ENCODE measurements at places on chromosomes 11 and 22. TPM values are rescaled to one million over a fixed set of nuclear protein-coding genes. Genes with fewer than 3 reads are reported as not detected.
A peak's percentile ranks its signal among the peaks of the same experiment; 100 is the strongest.

The PRPF19 gene
- total RNA-seq, result 97.3 TPM

The SNAP29 gene
- 14.9 TPM for total RNA-seq

The SHANK3 gene
- total RNA-seq, result 0.58 TPM

The CARNS1 gene
- 0.40 TPM for total RNA-seq

The PKDREJ gene
- not detected for total RNA-seq

The HSD17B12 gene
- total RNA-seq, result 48.6 TPM

The TMPRSS4 gene
- total RNA-seq, result not detected

The FGF19 gene
- total RNA-seq, result 0.11 TPM

The MRGPRX3 gene
- total RNA-seq, result not detected

The DDIAS gene
- 30.1 TPM for total RNA-seq

GRCh38 chr22:50581031-50581949 lies 1.4 kb downstream of the CHKB start:
- DNase-seq, result no peak

DNA sequence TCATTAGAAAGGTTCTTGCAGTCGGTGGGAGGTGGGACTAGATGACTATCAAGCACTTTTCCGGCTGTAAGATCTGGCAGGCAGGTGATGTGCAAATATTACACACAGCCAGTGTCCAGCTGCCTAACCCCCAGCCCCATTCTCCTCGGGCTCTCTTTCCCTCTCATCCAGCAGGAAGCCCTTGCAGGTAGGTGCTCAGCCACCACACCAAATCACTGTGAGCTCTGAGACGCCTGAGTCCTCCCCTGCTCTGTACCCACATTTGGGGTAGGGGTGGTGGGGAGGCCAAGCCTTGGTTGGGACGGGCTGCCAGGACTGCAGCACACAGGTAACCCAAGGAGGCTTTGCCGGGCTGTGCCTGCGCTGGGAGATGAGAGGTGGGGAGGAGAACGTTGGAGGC lies 601 bp downstream of the ART5 start:
- no peak for DNase-seq

DNA sequence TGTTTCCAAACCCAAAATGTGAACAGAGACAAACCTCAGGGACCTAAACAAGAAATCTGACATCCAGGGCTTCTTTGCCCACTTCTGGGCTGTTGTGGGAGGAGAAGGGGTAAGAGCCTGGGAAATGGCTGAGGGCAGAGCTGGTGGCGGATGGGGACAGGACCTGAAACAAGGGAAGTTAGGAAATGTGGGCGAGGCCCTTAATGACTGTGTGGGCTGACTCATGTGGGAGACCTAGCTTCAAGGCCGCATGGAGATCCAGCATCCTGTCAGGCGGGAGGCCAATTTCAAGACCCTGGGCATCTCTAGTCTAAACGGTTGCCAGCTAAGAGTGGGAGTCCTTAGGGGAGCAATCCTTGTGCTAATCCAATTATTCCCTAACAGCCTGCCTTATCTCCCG lies 2.1 kb upstream of the OAF start:
- DNase-seq, result peak; percentile 36

DNA sequence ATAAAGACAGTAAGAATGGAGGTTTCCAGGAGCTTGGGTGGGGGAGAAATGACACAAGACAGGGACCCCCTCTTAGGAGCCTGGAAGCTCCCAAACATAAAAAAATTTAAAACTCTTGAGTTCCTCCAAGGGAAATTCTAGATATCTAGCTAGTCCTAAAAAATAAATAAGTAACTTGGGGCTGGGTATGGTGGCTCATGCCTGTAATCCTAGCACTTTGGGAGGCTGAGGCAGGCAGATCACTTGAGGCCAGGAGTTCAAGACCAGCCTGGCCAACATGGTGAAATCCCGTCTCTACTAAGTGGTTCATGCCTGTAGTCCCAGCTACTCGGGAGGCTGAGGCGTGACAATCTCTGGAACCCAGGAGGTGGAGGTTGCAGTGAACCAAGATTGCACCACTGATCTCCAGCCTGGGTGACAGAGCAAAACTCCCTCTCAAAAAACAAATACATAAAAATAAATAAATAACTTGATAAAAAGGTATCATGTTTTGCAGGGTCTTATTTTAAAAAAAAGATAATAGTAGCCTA lies 20.0 kb upstream of the TOP3B start:
- DNase-seq, result no peak

GRCh38 chr22:37431801-37432707 lies 4.8 kb upstream of the ELFN2 start:
- DNase-seq, result peak; percentile 98

DNA sequence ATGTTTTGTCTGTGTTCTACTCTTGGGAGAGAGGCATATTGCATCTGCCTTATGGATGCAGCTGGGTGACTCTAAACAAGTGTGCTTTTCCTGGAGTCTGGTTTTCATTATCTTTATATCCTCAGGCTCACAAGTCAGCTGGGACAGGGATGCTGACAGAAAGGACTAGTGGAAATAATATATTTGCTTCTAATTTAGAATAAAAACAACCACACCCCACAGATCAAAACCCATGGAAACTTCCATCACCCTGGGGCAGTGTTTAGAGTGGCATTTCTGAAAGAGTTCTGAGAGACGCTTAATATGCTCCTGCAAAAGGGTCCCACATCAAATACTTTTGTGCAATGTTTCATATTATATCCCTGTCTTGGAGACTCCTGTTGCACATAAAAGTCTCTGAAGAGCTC lies 20.8 kb downstream of the KCNE3 start:
- no peak for DNase-seq

GRCh38 chr11:75925785-75926164 lies 110.8 kb downstream of the UVRAG start:
- no peak for DNase-seq

DNA sequence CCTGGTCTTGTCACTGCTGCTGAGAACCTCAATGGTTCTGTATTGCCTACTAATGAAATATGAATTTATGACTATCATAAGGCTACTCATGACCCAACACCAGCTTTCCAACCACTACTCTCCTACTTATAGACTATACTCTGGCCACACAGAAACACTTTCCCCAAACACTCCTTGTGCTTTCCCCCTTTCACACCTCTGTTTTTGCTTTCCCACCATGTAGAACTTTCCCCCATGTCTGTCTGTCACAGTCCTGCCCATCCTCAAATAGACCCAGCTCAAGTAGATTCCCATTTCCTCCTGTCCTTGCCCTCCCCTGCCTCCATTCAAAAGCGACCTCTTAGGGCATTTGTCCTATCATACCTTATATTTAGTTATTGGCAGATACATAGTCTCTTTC lies 105.9 kb downstream of the ARFGAP2 start:
- no peak for DNase-seq

- no peak for DNase-seq
Measured at GRCh38 chr22:43203471-43203981, 16.6 kb upstream of the TTLL12 start.

GRCh38 chr11:61114913-61115312 lies 12.6 kb downstream of the CD5 start:
- DNase-seq, result no peak

GRCh38 chr11:68313574-68314202 lies 1.3 kb downstream of the LRP5 start:
- DNase-seq, result peak; percentile 58

DNA sequence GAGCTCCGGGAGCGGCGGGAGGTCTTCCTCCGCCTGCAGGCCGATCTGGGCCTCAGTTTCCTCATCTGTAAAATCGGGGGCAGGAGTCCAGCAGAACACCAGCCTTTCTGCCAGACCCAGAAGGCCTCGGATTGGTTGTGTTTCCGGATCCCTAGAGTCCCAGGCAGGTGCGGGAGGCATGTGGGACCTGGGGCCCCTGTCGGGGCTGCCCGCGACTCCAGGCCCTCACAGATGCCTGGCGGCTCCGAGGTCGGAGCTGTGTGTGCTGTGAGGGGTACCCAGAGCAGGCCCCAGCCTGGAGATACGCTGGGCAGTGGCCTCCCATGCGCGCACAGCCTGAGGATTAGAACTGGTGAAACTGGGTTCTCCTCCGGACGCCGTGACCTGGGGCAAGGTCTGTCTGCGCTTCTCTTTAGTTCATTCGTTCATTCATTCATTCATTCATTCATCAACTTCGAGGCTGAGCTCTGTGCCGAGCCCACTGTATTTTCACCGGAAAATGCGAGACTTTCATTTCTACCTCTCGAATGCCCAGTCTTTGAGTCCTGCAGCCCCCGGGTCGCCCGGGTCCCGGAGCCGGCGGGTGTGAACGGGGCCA lies 24.6 kb downstream of the FLRT1 start:
- no peak for DNase-seq

- no peak for DNase-seq
Measured at GRCh38 chr22:46230262-46230901, 19.7 kb downstream of the CDPF1 start.

GRCh38 chr22:39463931-39464390 lies 7.1 kb downstream of the MGAT3 start:
- DNase-seq, result no peak

GRCh38 chr11:1505480-1505879 lies 18.9 kb upstream of the MOB2 start:
- no peak for DNase-seq

DNA sequence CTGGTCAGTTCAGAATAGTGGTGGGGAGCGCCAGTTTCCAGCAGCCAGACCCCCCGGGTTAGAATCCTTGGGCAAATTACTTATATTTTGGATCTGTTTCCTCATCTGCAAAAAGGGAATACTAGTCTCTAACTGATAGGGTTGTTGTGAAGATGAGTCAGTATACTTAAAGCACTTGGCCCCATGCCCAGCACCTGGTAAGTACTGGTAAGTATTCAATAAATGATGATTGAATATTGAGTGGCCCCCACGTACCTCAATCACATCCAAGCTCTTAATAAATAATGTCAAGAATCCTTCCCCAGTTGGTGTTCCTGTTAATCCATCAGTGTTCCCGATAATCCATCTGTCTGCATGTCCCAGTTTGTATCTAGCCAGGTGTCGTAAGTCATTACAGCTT lies 12.1 kb downstream of the ACP2 start:
- peak; percentile 58 for DNase-seq

GRCh38 chr11:102810950-102811660 lies 13.1 kb upstream of the MMP1 start:
- DNase-seq, result peak; percentile 24

DNA sequence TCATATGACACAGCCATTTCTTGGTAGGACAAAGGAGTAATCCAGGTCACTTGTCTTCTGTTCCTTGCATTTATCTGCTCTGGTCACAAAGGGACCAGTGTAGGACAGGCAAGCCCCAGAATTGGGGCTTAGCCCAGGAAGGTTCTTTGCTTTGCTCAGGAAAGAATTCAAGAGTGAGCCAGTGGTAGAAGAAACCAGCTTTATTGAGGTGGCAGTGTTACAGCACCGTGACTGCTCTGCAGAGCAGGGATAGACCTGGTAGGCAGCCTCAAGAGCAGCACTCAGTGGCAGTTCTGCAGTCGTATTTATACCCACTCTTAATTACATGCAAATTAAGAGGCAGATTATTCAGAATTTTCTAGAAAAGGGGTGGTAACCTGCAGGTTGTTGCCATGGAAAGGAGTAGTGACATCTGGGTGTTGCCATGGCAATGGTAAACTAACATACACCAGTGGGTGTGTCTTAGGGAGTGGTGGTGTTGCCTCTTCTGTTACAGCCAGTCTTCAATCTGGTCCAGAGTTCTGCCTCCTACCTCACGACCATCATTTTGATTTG lies 84.9 kb upstream of the RAB1B start:
- DNase-seq, result no peak

GRCh38 chr11:1439341-1439740 lies 47.2 kb downstream of the MOB2 start:
- no peak for DNase-seq

- no peak for DNase-seq
Measured at GRCh38 chr11:134670247-134670782, 258.3 kb upstream of the B3GAT1 start.

GRCh38 chr11:118533769-118534729 lies 3.1 kb downstream of the TMEM25 start:
- DNase-seq, result no peak

Data from LHCN-M2 (cell line).